Lower lobe of right lung (tissue), 2 donors: ENCODE measurements at places on chromosomes 7 and 10. TPM values are rescaled to one million over a fixed set of nuclear protein-coding genes. Genes with fewer than 3 reads are reported as not detected.

Gene SLC26A5
- total RNA-seq: 1.8 TPM

Gene MSMB
- total RNA-seq: 5.3 TPM

Gene INA
- not detected for total RNA-seq

Gene WAPL
- total RNA-seq: 38.2 TPM

Gene GPR37
- total RNA-seq: 0.59 TPM

Gene CPA2
- not detected for total RNA-seq

Gene DDC
- total RNA-seq: 3.0 TPM

Gene SEMA4G
- total RNA-seq: 5.1 TPM

Gene DENND2A
- total RNA-seq: 19.0 TPM

Gene TFR2
- 0.35 TPM for total RNA-seq

Gene PAPOLB
- total RNA-seq: 0.24 TPM

DNA sequence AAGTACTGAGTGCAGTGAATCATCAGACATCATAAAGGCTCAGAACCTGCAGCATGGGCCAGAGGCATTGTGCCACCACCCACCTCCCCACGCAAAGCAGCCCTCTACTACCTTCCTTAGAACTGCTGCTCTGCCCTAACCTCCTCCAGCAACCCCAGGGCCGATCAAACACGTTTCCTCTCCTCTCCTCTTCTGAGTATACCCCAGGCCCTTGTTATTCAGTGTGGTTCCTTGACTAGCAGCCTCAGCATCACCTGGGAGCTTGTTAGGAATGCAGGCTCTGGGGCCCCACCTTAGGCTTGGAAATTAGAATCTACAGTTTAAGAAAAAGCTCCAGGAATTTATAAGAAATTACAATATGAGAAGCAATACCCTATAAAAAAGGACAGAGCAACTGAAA lies 33.2 kb downstream of the DYDC1 start:
- H3K4me3 ChIP-seq: no peak overlapping the region
- no peaks in the 10 kb centered on the region for H3K27me3 ChIP-seq
- no peak for DNase-seq
- no peaks in the 10 kb centered on the region for H3K4me1 ChIP-seq

GRCh38 chr10:78021201-78021600 lies 8.1 kb downstream of the POLR3A start:
- peaks cover 100% of the 10 kb centered on the region for H3K36me3 ChIP-seq
- no peaks in the 10 kb centered on the region for H3K4me1 ChIP-seq
- no peaks in the 10 kb centered on the region for H3K27me3 ChIP-seq
- H3K4me3 ChIP-seq: no peak overlapping the region

GRCh38 chr7:111760043-111760442 lies 197.8 kb upstream of the IMMP2L start:
- peaks cover 78% of the 10 kb centered on the region for H3K36me3 ChIP-seq
- no peaks in the 10 kb centered on the region for H3K27me3 ChIP-seq
- H3K4me3 ChIP-seq: no peak overlapping the region
- no peak overlapping the region for H3K27ac ChIP-seq

- no peak for DNase-seq
- H3K27me3 ChIP-seq: no peaks in the 10 kb centered on the region
- H3K4me1 ChIP-seq: no peaks in the 10 kb centered on the region
- peaks cover 49% of the 10 kb centered on the region for H3K36me3 ChIP-seq
- no peak overlapping the region for H3K4me3 ChIP-seq
Observed at GRCh38 chr10:18542832-18543231, 108.6 kb downstream of the NSUN6 start.

DNA sequence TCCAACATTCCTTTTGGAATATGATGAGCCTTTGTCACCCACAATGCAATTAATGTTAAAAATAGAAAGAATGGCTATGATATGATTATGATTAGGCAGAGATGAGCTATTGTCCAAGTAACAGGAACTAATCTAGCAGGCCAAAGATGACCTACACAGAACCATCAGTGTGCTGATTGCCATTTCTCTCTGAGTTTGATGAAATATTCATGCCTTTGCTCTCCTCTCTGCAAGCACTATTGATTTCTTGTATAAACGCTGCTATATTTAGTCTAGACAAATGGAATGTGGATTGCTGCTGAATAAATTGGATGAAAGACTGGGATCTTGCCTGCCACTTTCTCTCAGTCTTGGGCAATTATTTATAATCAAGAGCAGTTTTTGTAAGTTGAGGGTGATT lies 85.4 kb downstream of the HDAC9 start:
- no peak overlapping the region for H3K27ac ChIP-seq
- DNase-seq: no peak
- H3K4me3 ChIP-seq: no peak overlapping the region

GRCh38 chr10:6721480-6721879 lies 141.4 kb upstream of the PRKCQ start:
- no peak overlapping the region for H3K4me3 ChIP-seq
- H3K27ac ChIP-seq: no peak overlapping the region
- H3K4me1 ChIP-seq: no peaks in the 10 kb centered on the region
- peaks cover 5% of the 10 kb centered on the region for H3K27me3 ChIP-seq

DNA sequence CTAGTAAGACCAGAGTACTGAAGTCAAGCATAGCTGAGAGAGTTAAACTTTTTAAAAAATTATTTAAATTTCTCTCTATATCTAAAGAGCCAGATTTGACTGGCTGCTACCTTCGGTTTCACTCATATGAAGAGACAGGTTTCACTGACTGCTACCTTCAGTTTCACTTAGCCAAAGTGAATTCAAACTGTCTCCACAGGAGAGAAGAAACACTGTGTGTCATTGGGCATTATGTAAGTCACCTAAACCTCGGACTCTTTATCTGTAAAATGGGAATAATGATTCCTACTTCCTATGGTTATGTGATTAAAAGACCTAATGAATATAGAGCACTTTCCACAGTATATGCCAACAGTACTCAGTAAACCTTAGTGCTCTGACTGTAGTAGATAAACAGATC lies 41.6 kb upstream of the MET start:
- H3K4me1 ChIP-seq: no peaks in the 10 kb centered on the region
- H3K36me3 ChIP-seq: no peaks in the 10 kb centered on the region
- H3K27ac ChIP-seq: no peak overlapping the region
- no peaks in the 10 kb centered on the region for H3K27me3 ChIP-seq

DNA sequence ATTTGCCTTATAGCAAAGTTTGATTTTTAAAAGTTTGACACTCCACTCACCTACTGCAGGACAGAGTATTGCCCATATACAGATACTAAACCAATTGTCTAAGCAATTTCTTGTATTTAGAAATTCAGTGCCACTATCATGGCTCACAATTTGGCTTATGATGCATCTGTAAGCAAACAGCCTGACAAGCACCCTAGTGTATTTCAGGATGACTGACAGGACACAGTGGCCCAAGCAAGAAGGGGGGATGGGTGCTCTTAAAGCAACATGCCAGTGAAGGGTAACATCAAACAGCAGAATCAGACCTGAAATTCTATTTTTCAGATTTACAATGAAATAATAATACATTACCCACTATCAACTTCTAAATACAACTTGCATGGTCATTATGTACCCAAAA lies 30.5 kb downstream of the CTNNA3 start:
- no peaks in the 10 kb centered on the region for H3K4me1 ChIP-seq
- H3K4me3 ChIP-seq: no peak overlapping the region
- H3K27ac ChIP-seq: no peak overlapping the region

DNA sequence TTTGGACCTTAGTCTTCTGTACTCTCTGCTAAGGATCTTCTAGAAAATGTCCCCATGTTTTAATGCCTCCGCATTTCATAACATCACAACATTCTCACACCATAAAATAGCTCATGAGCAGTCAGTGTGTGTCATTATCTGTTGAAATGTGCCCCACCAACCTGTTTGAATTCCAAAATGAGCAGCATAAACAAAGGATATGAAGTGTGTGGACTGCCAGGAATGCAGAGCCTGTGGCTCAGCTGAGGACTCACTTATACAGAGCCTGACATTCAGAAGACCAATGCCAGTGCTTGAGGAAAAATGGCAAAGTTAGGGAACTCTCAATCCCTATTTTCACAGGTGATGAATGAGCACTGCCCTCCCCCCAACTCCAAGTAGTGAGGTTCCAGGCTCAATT lies 621.4 kb downstream of the POM121L12 start:
- no peaks in the 10 kb centered on the region for H3K4me1 ChIP-seq
- H3K27ac ChIP-seq: no peak overlapping the region
- no peaks in the 10 kb centered on the region for H3K27me3 ChIP-seq
- H3K36me3 ChIP-seq: no peaks in the 10 kb centered on the region
- DNase-seq: no peak

- no peak for DNase-seq
- H3K4me3 ChIP-seq: no peak overlapping the region
- H3K36me3 ChIP-seq: no peaks in the 10 kb centered on the region
- H3K27me3 ChIP-seq: no peaks in the 10 kb centered on the region
- H3K27ac ChIP-seq: no peak overlapping the region
Observed at GRCh38 chr7:120920591-120921274, 29.8 kb upstream of the ING3 start.

DNA sequence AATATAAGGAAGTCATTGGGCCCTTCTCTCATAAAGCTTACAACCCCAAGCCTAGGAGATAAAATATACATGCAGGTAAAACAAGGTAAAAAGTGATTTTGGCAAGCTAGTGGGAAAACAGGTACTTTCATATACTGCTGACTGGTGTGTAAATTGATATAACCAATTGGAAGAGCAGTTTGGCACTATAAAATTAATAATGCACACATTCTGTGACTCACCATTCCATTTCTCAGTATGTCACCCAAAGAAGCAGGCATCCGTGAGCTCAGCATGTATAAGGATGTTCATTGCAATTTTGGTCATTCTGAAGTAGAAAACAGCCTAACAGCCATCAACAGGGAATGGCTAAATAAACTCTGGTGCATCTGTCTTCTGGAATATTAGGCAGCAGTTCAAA lies 2.9 kb downstream of the MACROH2A2 start:
- no peak for DNase-seq
- H3K27me3 ChIP-seq: peaks cover 22% of the 10 kb centered on the region
- no peak overlapping the region for H3K27ac ChIP-seq
- H3K36me3 ChIP-seq: no peaks in the 10 kb centered on the region

DNA sequence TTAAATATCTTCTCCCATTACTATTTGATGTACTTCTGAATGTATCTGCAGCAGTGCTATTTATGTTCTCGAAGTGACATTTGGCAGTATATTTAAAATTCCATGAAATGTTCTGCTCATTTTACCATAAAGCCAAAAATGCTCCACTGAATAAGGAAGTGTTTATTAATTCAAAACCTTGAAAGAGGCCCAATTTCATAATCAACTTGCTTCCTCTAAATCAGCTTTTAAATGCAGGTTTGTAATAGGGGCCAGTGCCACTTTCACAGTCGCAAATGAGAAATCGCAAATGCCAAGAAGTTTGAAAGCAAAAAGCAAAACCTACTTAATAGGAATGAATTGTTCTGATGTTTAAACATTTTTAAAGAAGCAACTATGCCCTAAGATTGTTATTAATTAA lies 11.4 kb downstream of the NHLRC2 start:
- no peak for DNase-seq
- H3K36me3 ChIP-seq: peaks cover 12% of the 10 kb centered on the region
- H3K27ac ChIP-seq: no peak overlapping the region
- no peak overlapping the region for H3K4me3 ChIP-seq
- no peaks in the 10 kb centered on the region for H3K4me1 ChIP-seq

DNA sequence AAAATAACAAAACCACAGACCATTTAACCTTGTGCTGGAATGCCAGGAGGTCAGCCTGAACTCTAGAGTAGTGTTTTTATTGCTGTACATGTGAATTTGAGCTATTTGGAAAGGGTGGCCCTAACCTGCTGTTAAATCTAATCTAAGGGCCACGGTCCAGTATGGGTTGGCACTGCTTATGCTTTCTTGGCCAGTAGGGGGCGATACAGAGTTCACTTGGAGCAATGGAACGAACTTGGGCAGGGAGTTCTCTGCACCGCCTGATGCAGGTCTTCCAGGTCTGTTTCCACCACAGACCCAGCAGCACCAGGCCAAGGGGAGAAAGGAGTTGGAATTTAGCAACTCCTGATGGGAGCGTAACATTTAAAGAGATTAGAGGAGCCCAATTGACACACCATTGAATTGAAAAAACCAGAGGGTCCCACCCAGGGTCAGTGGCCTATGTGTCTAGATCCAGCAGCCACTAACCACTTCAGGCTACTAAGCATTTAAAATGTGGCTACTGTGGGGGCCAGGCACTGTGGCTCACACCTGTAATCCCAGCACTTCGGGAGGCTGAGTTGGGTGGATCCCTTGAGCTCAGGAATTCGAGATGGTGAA lies 75.7 kb upstream of the EFCAB10 start:
- no peak overlapping the region for H3K4me3 ChIP-seq
- DNase-seq: no peak
- peaks cover 22% of the 10 kb centered on the region for H3K4me1 ChIP-seq
- H3K36me3 ChIP-seq: peaks cover 6% of the 10 kb centered on the region
- H3K27me3 ChIP-seq: no peaks in the 10 kb centered on the region

- no peak for DNase-seq
- no peak overlapping the region for H3K27ac ChIP-seq
- no peaks in the 10 kb centered on the region for H3K4me1 ChIP-seq
- no peaks in the 10 kb centered on the region for H3K27me3 ChIP-seq
Observed at GRCh38 chr10:2529945-2530344, 537.4 kb upstream of the PFKP start.

DNA sequence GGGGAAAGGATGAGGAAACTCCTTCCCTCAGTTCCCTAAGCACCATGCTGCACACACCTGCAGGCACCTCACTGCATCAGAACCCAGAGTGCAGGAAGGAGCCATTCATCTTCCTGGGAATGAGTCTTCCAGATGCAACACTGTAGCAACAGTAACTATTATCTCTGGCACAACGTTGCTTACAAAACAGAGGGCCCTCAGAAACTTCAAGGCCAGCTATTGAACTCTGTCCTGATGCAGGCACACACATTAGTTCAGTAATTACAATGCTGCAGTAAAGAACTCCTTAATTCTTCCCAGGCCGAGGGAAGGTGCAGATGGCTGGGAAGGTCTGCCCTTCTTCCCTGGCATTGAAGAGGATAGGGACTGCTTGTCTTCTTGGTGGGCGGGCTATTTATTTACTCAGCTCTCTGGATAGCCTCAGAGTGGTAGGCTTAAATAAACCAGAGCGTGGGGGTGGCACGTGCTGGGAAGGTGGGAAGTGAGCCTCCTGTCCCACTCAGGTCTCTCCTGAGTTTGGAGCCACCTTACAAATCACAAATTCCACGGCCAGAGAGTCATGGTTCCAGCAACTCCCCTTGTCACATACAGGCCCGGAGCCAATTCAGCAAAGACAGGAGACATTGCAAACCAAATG lies 125.1 kb upstream of the JCAD start:
- H3K4me3 ChIP-seq: no peak overlapping the region
- H3K4me1 ChIP-seq: peaks cover 23% of the 10 kb centered on the region
- H3K36me3 ChIP-seq: no peaks in the 10 kb centered on the region
- no peaks in the 10 kb centered on the region for H3K27me3 ChIP-seq

- H3K27ac ChIP-seq: no peak overlapping the region
- H3K27me3 ChIP-seq: no peaks in the 10 kb centered on the region
- peaks cover 13% of the 10 kb centered on the region for H3K36me3 ChIP-seq
Observed at GRCh38 chr7:40015790-40016296, 65.8 kb downstream of the CDK13 start.
